GM12892 (cell line): ENCODE measurements at places on chromosomes 3 and 15.

DNA sequence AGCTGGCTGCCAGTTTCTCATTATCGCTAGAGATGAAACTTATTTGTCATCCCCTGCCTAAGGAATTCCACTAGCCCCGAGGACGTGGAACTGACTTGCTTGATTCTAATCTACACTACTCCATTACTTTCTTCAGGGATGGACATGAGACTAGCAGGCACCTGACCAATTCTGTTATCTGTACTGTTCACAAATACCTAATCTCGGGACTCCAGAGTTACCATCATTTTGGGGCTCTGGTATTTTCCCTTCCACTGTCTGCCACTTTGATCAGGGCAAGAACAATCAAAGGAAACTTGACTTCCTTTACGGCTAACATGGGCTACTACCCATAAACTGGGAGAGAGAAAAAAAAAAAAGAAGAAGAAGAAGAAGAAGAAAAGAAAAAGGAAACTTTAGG is 27.8 kb downstream of the BMF start:
- no peak for DNase-seq

DNA sequence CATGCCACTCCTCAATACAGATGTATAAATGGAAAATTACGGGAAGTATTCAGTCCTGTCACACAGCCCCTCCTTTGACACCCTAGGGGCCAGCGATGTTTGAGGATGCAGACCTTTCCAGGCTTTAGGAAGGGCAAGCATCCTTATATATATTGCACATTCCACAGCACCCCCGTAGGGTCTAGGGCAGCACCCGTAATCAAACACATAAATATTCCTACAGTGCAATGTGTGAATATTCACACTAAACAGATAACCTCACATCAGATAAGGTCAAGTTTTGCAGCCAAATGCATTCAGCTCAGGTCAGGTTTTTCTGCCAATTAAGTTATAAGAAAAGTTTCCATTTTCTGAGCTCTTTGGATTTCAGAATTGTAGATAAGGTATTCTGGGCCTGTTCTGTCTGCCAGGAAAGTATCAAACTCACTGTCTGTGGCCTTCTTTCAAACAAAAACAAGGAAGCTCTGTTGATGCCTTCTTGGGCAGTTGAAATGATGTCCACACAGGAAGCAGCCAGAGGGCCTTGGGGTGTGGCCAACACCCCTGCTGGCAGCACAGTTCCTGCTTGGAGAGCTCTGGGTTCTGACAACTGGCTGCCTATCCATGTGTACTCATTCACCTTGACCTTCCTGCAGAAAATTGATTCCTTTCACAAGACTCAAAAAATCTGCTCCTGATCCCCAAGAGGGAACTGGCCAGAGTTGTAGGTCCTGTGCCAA is 427.0 kb downstream of the NTRK3 start:
- no peak for DNase-seq

DNA sequence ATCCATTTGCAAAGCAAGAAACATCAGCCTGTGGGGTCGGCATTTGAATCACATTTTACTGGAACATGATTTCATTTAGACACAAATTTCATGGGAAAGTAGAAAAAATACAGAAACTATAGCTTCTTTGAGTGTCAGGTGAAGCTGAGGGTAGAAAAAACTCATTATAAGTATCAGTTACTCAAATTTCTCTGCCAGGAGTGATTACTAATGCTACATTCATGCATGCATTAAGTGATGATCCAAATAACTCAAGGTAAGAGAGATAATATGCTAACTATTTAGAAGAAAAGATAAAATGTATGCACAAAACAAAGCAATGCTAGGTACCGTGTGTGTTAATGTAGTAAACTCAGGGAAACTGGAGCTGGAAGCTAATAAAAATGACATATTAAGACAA is 406.0 kb downstream of the GAP43 start:
- DNase-seq = no peak

DNA sequence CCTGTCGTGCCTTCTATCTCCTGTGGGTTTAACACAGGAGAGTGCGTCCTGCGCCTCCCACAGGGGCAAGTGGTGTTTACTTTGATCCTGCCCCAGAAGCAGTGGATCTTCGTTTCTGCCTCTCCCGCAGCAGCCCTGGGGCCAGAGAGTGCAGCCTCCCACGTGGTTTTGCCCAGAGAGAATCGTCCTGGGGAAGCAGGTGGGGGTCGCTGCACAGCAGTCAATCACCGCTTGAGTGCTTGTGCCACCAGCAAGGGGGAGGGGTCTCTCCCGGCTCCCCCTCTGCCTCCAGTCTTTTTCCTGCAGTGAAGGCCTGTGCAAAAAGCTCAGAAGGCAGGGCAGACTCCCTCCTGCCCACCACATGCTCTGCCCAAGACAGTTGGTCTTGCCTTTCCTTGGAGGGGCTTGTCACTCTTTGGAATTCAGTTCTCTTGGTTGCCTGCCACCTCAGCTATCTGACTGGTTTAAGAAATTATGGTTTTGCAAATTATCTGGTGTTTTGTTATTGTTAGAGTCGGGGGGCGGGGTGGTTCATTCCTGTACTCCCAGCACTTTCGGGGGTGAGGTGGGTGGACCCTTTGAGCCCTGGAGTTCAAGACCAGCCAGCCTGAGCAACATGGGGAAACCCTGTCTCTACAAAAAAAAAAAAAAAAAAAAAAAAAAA is 26.9 kb downstream of the STOML1 start:
- DNase-seq = no peak

DNA sequence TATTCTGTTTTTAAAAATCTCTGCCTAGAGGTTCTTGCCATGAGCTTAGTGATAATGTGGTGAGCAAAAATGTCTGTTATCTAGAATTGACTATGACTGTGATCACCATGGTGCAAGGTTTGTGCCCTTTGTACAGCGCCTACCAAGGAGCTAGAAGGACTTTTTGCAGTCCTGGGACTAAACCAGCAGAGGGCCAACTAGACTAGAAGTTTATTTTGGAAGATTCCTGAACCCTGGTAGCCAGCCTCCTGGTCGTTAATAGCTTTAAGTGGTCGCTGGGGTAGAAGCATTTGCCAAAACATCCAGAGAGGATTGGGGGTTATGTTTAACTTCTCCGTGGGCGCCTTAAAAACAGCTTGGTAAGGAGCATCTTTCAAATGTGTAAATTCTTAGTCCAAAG is 7.8 kb downstream of the SCG5 start:
- no peak for DNase-seq

- DNase-seq = no peak
Observed at GRCh38 chr3:12060139-12060845, 56.1 kb downstream of the SYN2 start.

DNA sequence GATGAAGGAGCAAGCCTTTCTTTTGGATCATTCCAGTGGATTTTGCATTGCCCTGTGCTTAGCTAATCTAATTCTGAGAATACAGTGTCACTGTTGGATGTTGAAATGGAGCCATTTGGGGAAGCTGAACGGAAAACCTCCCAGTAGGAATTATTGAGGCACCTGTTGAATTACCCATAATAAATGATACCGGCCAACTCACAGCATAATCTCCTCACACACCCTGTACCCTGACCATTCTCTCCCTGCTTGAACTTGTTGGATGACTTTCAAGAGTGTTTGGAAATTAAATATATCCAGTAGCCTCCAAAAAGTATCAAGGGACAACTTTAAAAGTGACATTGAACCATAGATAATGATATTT is 171.4 kb upstream of the HES1 start:
- DNase-seq = no peak

DNA sequence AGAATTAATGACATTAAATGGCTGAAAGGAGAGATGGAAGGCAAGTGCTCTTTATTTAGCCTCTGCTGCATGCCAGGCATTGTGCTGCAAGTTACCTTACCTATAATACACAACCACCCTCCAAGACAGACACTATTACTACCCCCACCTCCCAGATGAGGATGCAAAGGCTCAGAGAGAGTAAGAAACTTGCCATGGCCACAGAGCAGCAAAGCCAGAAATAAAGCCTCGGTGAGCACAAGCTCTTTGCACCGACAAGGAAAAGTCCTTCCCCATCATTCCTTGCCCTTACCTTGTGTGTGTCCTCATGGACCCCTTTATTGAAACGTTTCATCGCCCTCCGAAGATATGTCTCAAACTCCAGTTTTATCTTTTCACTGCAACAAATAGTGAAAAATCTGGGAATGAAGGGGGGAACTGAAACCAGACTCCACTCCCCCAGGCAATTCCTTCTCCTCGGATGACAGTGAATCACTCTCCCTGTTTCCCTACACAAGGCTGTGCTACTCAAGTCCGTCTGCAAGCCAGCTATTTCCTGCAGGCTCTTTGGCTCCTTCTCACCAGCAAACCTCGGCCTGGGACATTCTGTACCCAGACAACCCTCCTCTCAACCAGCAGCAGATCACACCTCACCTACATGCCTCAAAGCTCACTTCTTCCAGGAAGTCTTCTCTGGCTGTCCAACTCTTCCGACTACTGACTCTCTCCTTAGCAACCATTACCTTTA is 11.4 kb downstream of the XPC start:
- no peak for DNase-seq

DNA sequence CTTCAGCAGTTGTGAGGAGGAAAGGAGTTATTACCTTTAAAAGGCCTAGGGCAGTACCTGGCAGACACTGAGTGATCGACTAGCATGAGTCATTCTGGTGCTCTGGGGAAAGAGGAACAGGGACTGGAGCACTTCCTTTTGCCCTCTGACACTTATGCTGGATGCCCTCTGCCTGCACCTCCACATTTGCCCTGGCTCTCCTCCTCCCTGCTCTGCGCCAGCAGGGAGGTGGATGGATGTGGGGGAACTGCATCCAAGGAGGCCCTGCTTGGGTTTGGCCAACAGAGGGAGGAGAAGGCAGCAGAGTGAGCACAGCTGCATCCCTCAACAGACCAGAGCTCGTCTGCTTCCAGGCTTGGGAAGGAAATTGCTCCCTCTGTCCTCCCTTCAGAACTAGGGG is 75.0 kb downstream of the SEMA5B start:
- DNase-seq = peak; percentile 40

DNA sequence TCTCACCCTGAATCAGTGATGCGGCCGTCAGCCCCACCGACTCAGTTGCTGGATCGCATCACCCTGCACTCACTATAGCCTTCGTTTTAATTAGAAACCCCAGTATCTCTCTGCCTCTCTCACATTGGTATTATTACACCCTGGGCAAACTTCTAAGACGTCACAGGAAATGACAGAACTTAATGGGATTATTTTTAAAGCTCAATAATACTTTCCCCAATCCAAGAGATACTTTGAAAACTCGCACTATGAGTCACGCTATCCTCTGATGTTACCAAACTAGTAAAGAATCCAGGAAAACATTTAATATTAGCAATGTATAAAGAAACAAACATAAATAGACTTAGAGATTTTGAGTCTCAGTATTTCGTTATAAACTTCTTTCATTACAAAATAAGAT is 36.6 kb downstream of the RUBCN start:
- no peak for DNase-seq

DNA sequence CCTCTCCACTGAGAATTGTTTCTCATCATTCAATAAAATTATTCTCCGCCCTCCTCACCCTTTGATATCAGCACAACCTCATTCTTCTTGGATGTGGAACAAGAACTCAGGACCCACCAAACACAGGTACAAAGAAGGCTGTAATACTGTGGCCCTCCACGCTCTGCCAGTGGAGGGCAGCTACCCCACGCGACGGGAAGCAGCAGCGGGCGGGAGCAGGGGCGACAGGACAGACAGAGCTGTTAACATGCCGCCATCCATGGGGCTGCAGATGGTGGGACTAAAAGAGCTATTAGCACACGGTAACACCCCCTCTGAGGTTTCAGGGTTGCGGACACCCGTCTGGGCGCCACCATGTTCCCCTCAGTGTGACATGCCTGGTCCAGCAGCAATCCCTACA is 37.5 kb downstream of the EMC4 start:
- DNase-seq = no peak

- no peak for DNase-seq
Observed at GRCh38 chr3:157906627-157907026, 199.6 kb downstream of the SHOX2 start.

DNA sequence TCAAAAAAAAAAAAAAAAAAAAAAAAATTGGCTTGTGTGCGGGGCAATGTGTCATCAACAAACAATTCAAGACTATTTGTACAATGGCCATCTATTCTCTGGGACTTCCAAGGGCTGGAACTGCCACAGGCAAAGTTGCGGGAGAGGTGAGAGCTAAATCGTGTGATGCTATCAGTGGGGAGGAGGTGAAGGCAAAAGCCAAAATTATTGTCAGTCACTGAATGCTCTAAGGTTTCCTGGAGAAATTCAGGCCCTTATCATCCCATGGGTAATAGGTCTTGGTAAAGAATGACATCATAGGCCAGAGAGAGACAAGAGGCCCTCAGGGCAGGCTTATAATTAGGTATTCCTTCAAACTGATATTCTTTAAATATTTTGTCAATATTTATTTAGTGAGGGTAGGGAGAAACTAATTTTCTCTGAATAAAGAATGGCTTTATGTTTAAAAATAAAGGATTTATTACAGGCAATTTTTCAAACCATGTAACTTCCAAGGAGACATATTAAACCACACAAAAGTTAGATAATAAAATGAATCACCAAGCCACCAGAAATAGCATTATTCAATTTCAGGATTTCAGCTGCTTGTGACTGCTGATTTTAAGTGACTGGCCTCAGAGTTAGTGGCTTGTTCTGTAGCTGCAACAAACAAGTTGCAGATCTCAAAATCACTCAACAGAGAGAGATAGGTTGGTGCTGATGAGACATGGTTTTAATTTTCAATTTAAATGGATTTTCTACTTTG is 226.3 kb upstream of the MRPL3 start:
- no peak for DNase-seq

DNA sequence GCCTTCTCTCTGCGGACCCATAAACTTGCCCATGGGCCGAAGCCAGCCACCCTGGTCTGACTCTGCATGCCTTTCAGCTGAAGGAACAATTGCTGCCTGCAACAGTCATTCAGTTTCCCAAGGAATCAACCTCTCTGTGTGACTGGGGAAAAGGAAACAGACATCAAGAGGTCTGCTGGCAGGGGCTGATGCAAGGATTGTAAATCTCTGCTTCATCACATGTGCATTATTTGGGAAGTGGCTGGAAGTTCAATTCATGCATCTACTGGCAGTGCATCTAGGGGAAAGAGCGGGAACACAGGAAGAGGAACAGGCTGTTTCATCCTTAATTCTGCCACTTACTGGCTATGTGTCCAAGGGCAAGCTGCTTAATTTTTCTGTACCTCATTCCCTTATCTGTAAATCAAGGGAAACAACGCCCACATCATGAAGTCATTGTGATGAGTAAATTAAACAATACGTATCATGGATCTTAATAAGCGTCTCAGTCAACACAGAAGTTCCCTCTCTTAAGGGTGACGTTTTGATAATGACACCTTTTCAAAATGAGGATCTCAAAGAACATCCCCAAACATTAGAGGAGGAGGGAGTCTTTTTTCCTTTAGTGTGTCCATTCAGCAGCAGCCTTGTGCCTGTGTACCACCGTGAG is 17.4 kb upstream of the ADPGK start:
- DNase-seq = no peak

GRCh38 chr3:55897573-55898224 is 410.6 kb upstream of the WNT5A start:
- no peak for DNase-seq

DNA sequence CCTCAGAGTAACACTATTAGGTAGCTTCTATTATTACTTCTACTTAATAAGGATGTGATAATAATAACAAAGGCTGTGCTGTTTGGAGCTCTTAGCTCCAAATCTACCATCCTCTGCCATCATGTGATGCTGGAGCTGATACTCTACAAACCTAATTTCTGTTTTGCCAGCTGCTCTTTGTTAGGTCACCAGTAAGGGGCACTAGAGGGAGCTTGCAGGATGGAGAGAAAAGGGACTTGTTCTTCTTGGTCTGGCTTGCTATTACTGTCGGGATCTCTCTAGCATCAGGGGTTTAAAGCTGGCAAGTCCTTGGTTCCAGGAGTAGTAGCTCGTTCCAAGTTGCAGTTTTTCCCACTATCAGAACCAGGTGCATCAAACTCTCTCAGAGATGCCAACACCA is 194.9 kb upstream of the KBTBD8 start:
- no peak for DNase-seq

- DNase-seq = no peak
Observed at GRCh38 chr3:53795176-53795575, 51.0 kb downstream of the CHDH start.
